ENCODE measurements at places on chromosomes 7 and 10. TPM values are rescaled to one million over a fixed set of nuclear protein-coding genes. Genes with fewer than 3 reads are reported as not detected.

The GRM3 gene
- not detected for total RNA-seq

DNA sequence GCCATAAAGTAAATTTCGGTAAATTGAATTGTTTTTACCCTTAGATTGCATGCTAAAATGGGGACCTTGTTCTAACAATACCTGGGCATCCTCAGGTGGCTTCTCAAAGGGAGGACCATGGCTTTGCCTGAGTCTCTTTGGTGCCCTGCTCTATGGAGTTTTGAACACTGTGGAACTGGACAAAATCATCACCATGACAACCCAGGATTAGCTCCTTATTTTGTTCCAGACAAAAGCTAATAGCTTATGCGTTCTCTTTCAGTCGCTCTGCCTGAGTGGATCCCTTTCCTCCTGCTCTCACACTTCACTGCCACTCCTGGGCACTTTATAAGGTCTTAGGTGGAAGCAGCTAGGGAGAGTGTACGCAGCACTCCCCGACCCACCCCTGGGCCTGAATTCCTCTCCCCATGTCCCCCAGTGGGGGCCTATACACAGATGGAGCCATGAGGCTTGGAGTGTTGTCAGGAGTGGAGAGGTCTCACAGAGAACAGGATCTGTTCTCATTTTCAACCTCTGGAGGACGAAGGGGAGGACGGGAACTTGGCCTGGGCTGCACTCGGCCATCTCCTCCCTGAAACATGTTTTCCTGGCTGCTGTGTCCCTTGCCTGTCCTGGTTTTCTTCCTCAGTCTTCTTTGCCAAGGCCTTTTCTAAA is 19.0 kb downstream of the ADCYAP1R1 start:
- no peaks in the 10 kb centered on the region for H3K27me3 ChIP-seq
- H3K4me1 ChIP-seq = peaks cover 12% of the 10 kb centered on the region
- no peak for DNase-seq
- H3K4me3 ChIP-seq = no peak overlapping the region

DNA sequence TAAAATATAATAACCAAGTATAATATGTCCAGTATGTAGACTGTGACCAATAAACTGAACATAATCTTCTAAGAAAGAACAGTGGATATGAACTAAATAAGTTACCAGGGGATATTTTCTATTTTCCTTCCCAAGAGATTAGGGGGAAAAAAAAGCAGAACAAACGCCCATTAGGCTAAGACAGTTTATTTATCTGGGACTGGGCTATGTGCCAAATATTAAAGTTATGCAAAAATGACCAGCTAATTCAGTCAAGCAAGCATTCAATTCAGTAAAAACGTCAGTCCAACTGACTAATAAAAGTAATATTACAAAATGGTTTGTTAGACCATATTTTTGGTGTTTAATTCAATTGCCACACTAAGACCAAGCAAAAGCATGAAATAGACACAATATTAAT is 122.2 kb downstream of the TSPAN12 start:
- H3K27ac ChIP-seq = no peak overlapping the region
- no peaks in the 10 kb centered on the region for H3K4me1 ChIP-seq
- no peak overlapping the region for H3K4me3 ChIP-seq
- no peaks in the 10 kb centered on the region for H3K27me3 ChIP-seq
- no peaks in the 10 kb centered on the region for H3K36me3 ChIP-seq

- no peak overlapping the region for H3K4me3 ChIP-seq
- H3K27ac ChIP-seq = peak overlapping the region; percentile 73
- H3K36me3 ChIP-seq = no peaks in the 10 kb centered on the region
Observed at GRCh38 chr10:29646238-29646902, 11.6 kb upstream of the SVIL start.

DNA sequence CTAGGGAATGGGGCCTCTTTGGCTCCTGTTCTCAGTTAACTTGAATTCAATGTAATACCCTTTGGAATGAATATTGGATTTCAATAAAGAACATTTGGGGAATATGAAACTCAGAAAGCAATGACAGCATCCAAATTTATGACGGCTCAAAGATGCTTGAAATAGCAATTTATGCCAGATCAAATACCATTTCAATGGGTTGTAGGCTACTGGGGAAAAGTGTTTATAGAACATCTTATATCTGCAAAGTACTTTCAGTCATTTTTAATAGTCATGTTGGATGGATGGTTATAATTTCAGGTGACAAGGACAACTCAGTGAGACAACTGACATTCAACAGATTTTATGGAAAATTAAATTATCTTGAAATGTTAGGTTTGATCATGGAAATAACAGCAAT is 772.7 kb downstream of the PHTF2 start:
- H3K4me3 ChIP-seq = no peak overlapping the region
- no peaks in the 10 kb centered on the region for H3K27me3 ChIP-seq
- no peaks in the 10 kb centered on the region for H3K36me3 ChIP-seq
- no peak for DNase-seq
- no peak overlapping the region for H3K27ac ChIP-seq

- DNase-seq = no peak
- H3K36me3 ChIP-seq = peaks cover 17% of the 10 kb centered on the region
- H3K4me1 ChIP-seq = no peaks in the 10 kb centered on the region
- H3K27me3 ChIP-seq = no peaks in the 10 kb centered on the region
- no peak overlapping the region for H3K4me3 ChIP-seq
Observed at GRCh38 chr7:42035210-42035609, 201.8 kb downstream of the GLI3 start.

All from vagina (tissue), 2 donors.